D341Med (cell line): ENCODE measurements at places on chromosomes 6 and 20.

- DNase-seq: no peak
Measured at GRCh38 chr6:31547727-31548543, 527 bp downstream of the NFKBIL1 start.

DNA sequence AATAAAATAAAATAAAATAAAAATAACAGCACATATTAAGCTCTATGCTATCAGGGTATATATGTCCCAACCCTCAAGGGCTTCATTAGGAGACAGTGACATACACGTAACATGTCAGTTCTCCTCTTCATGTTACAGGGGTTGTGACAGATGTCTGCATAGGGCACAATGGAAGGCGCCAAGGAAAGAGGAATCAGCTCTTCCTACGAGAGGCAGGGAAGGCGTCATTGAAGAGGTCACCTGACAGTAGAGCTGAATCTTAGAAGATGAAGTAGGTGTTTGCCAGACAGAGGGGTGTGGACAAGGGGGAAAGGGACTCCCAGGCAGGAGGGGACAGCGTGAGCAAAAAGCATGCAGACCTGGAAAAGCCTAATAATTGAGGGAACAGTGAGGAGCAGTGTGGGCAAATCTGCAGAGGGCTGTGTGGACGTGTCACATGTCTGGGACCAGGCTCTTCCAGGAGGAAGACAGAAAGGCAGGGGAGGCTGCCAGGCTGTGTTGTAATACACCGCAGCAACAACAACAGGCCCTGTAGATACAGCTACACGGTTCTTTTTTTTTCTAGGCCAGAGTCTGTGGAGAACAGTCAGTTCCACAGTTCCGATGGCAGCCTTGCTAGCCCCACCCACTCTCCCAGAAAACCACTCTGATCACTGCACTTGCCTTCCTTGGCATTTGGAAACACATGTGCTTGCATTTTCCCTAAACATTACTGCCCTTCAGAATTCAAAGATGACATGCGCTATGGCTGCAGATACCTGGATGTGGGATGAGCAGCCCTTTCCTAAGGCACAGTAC, 2.5 kb upstream of the FKBP5 start:
- no peak for DNase-seq

DNA sequence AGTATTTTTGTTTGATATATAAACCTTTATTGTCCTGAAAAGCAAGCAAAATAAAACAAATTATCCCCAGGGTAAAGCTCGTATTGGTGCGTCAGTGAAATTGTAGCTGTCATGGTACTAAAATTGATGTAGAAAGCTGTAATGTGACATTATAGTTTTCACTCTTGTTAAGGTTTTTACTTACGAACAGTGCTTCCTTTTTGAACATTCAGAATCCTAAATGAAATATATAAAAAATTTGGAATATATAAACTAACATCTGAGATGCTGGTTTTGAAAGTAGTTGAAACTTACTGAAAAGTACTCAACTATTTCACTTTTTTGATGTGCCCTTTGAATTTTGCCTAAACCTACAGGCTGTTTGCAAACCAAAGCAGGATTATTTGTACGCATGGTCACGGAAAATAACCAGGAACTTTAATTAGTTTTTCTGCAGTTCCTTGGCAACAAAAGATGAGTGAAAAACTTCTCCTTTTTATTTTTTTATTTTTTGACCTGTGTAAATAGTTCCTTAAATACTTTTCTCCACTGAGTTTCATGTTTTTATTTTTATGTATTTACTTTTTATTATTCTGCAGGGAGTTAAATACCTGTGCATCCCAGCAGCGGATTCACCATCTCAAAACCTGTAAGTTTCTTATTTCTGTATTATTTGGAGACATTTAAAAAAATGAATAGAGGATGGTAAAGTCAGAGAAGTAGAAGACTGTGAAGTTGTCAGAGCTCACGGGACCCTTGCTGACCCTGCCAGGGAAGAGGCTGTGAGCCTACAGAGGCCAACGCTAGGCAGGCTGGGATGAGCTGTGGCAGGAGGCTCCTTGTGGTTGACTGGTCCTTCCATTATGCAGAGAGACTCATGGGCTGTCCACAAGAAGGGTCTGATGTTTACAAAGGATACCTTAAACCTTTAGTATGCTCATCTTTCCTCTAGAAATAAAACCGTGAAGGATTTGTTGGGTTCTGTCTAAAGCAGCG, 42.5 kb downstream of the DUSP22 start:
- no peak for DNase-seq

DNA sequence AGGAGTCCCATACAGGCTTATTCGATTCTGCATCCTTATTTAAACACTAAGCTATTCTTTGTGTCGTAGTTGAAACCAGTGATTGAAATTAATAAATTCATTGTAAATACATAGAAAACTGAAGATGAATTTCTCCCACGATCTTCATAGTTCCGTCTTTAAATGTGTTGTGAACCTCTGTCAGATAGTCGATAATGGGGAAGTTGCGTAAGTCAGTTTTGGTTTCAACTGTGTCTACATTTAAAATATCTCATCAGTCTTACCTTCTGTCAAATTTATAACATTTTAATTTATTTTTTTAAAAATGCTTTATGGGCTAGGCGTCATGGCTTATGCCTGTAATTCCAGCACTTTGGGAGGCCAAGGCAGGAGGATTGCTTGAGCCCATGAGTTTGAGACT, 12.7 kb downstream of the STX11 start:
- no peak for DNase-seq

GRCh38 chr20:55656231-55656775, 349.0 kb downstream of the CBLN4 start:
- no peak for DNase-seq
